Fibroblast of villous mesenchyme (primary cell): ENCODE measurements at places on chromosomes 6 and 20. TPM values are rescaled to one million over a fixed set of nuclear protein-coding genes. Genes with fewer than 3 reads are reported as not detected.

DNA sequence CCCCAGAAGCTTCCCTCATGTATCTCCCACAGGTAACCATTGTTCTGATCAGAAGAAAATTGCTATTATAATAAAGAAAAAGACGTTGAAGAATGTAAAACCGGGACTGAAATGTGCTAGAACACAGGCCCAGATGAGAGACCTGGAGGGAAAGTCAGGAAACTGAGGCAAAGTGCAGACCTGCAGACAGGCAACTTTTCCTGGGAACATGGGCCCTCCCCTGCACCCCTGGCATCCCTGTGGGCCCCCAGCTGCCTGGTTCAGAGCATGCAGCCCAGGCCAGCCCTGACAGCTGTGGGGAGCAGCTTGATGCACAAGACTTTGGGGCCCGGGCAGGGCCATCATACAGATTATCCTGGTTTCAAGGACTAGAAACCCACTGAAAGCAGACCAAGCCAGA lies 212.2 kb downstream of the CDC5L start:
- DNase-seq: no peak

- DNase-seq: peak; percentile 32
Observed at GRCh38 chr6:1761477-1761877, 151.8 kb downstream of the FOXC1 start.

DNA sequence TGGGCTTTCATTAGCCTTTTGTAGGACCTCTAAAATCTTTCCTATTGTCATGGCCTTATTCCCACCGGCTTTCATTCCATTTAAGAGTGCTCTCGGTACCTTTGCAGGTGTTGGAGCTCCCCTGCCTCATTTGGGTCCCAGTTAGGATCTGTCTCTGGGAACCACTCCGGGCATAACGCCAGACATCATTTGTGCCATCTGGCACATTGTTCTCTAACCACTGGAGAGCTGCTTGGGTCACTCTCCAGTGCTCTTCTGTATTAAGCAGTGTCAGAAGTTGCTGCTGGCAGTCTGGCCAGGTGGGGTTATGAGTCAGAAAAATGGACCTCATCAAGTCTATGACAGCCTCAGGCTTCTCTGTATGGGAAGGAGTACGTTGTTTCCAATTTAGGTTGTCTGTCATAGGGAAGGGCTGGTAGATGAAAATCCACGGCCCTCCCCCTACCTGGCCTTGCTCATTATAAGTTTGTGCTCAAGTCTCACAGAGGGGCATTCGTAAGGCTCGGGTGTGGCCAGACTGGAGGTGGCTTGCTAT lies 62.9 kb upstream of the MOCS1 start:
- no peak for DNase-seq

GRCh38 chr6:121691126-121691551 lies 255.7 kb downstream of the GJA1 start:
- DNase-seq: peak; percentile 41

DNA sequence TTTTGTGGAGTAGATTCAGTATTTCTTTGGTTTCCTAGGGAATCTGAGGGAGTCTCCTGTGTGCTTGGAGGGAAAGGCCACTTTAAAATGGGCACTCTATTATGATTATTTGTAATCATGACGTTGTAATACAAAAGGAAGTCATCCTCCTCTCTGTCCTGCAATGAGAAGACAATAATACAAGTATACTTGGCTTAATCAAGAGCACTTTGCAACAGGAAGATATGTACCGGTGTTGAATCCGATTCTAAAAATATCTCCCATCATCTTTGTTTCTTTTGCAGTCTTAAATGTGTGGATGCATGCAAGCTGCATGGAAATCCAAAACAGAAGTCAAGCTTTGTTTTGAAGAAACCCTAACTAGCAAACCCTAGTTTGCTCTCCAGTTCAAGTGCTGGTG lies 94.1 kb upstream of the QKI start:
- no peak for DNase-seq

GRCh38 chr6:26032340-26033084 lies 54.7 kb upstream of the HFE start:
- peak; percentile 58 for DNase-seq

DNA sequence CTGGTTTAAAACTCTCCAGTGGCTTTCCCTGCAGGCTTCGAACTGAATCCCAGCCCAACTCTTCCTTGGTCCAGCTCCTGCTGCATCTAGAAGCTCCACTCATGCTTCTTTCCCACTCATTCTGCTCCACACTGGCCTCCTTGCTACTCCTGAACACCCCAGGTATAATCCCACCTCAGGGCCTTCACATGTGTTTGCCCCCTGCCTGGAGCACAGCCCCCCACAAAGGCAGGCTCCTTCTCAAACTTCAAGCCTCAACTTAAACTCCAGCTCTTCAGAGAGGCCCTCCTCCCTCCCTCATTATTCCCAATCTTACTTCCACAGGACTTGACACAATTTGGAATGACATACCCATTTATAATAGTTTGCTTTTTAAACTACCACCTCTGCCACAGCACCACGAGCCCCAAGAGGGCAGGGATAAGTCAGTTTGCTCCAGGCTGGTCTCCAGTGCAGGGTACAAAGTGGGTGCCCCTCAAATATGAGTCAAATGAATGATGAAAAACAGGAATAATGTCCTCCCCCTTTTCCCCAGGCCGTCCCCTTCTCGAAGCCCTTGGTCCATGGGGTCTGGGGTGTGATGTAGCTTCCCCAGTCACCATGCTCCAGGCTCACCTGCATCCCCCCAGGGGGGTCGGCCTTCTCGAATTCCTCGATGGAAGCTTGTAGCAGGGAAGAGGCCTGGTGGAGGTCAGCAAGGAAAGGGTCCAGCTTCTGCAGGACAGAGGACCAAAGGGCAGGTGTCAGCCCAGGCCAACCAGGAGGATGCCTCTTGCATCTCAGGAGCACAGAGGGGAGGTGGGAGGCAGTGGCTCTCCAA lies 37.4 kb downstream of the KIAA1755 start:
- DNase-seq: no peak

DNA sequence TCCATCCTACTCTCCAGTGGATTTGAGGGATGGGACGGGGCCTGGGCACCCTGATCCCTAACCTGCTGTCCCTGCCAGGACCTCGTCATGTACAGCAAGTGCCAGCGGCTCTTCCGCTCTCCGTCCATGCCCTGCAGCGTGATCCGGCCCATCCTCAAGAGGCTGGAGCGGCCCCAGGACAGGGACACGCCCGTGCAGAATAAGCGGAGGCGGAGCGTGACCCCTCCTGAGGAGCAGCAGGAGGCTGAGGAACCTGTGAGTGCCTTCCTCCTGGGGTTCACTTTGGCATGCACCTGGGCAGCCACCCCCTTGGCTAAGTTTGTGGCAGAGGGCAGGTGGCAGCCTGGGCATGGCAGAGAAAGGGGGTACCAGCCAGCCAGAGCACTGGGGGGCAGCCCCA lies 5.7 kb downstream of the CDC25B start:
- no peak for DNase-seq

DNA sequence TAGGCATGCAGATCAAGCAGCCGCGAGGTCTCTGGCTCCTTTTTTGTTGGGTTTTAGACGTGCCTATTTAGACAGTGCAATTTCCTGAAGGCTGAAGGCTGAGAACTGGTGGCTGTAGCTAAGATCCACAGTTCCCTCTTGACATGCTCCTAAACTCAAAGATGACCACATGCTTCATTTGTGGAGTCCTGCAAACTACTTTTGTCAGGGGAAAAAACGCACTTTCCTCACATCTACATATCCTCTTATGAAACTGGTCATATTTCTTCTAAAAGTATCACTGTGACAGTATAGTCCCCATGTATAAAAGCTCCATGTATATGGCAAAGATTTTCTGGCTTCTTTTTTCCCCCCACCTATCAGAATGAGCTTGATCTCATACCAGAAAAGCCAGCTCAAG lies 30.7 kb downstream of the LYRM4 start:
- DNase-seq: no peak

DNA sequence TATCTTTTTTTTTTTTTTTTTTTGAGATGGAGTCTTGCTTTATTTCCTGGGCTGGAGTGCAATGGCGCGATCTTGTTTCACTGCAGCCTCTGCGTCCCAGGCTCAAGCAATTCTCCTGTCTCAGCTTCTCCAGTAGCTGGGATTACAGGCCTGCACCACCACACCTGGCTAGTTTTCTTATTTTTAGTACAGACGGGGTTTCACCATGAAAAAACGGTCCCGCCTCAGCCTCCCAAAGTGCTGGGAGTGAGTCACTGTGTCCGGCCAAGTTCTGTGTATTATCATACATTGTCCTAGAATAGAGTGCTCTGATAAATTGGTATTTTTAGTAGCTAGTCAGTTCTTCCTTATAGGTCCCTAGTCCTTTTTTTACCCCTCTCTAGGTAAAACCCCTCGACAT lies 2.8 kb downstream of the SNRPC start:
- no peak for DNase-seq

DNA sequence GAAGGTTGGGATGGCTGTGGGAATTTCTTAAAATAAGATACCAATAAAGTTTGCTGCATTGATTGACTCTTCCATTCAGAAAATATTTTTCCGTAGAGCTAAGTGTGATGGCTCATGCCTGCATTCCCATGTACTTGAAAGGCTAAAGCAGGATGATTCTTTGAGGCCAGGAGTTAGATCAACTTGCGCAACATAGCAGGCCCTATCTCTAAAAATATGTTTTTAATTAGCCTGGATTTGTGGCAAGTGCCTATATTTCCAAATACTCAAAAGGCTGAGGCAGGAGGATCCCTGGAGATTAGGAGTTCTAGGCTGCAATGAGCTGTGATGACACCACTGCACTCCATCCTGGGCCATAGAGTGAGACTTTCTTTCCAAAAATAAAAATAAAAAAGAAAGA lies 431.2 kb upstream of the PTCHD4 start:
- peak; percentile 85 for DNase-seq

DNA sequence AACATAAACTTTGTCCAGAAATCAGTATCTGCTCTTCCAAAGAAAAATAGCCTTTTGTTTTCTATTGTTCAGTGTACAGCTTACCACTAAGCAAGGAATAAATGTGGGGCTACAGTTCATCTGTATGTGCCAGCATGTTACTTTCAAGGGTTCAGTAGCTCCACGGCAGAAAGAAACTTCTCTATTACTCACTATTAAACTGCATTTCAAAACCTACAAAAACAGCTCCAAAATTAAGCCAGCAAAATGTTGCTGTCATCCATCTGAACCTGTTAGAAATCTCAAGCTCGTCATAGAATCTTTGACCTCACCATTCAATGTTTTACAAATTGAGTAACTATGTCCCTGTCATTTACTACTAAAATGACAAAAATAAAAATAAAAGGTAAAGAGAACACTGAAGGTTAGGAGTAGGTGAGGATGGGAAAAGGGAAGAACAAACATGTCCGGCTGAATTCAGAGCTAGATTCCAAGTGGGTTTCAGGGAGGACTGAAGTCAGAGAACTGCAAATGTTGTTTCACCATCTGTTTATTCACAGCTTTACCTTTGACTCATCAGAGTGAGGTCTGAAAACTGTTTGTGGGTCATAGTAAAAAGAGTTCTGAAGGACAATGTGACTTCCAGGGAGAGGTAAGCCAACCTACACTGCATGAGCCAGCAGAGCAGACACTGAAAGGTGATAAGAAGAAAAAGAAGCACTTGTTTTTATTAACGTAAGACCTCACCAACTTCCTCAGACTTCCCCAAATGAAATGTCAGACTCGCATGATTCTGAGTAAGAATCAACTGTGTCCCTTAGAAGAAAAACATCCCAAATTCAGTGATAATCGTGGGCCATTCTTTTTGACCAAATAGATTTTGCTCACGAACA lies 62.0 kb downstream of the ATXN1 start:
- DNase-seq: peak; percentile 71

- peak; percentile 11 for DNase-seq
Observed at GRCh38 chr6:46914279-46914810, 7.4 kb downstream of the ADGRF5 start.

DNA sequence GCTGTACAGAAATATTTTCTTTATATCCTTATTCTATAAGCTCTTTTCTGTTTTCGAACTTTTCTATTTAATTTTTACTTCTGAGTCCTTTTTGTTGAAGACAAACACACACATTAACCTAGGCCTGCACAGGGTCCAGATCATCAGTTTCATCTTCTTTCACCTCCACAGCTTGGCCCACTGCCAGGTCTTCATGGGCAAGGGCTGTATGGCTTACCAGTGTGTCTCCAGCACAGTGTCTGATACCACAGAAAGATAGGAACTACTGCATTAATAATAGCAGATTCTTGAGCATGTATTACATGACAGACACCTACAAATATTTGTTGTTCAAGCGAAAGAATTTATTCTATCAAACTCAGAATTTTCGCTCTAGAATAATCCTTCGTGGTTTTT lies 24.4 kb downstream of the QKI start:
- no peak for DNase-seq

GRCh38 chr20:49635166-49635565 lies 67.2 kb upstream of the PTGIS start:
- DNase-seq: peak; percentile 35

DNA sequence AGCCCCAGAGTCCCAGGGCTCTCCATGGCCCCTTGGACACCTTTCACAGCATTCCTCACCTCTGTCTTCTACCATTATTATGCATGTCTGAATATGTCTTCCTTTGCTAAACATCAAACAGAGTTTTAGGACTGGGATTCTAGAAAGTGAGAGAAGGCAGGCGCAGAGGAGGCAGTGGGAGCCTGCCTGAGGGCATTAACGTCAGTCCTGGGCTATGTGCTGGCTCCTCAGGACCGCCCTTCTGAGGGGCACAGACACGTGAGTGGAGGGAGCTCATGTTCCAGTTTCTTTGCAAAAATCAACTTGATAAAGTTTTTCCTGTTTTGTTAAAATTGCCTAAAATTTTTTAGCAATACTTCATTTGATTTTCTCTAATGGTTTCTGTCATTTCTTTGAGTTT lies 38.0 kb downstream of the C6orf15 start:
- DNase-seq: no peak

Gene PPP1R10
- 37.7 and 70.4 TPM in 2 replicates for total RNA-seq

Gene OR12D3
- total RNA-seq: not detected in 2 replicates

Gene MKKS
- 3.5 and 9.1 TPM in 2 replicates for total RNA-seq

Gene ELOVL5
- total RNA-seq: 78.0 and 118 TPM in 2 replicates

Gene VSTM2L
- 0.32 and 1.3 TPM in 2 replicates for total RNA-seq

Gene HSF2
- total RNA-seq: 21.3 and 36.7 TPM in 2 replicates

Gene MATN4
- not detected in 2 replicates for total RNA-seq

Gene DBNDD2
- 9.9 and 11.3 TPM in 2 replicates for total RNA-seq

Gene AVP
- total RNA-seq: not detected in 2 replicates

Gene SAMD3
- 3.0 and 5.5 TPM in 2 replicates for total RNA-seq

Gene LY6G5C
- 0.43 and 0.64 TPM in 2 replicates for total RNA-seq

Gene CFB
- total RNA-seq: 3.5 and 12.1 TPM in 2 replicates

Gene BTN1A1
- not detected in 2 replicates for total RNA-seq

Gene CFAP206
- total RNA-seq: 0.86 TPM in 1 of 2 replicates, not detected in the other
